ENCODE measurements at places on chromosomes 3 and 15.

DNA sequence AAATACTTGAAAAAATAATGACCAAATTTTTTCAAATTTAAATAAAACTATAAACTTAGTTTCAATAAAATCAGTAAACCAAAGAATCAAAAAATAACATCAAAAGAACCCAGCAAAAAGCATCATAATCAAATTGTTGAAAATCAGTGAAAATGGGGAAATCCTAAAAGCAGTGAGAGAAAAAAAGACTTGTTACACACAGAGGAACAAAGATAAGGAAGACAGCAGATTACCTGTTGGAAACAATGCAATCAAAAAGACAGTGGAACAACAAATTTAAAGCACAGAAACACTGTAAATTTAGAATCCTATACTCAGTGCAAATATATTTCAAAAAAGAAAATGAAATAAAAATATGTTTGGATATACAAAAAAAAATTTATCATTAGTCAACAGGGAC, 156.2 kb upstream of the LMCD1 start:
- DNase-seq = no peak

- peak; percentile 23 for DNase-seq
Measured at GRCh38 chr15:88274553-88275460, 18.3 kb upstream of the NTRK3 start.

- no peak for DNase-seq
Measured at GRCh38 chr3:148366743-148367410, 330.8 kb upstream of the AGTR1 start.

DNA sequence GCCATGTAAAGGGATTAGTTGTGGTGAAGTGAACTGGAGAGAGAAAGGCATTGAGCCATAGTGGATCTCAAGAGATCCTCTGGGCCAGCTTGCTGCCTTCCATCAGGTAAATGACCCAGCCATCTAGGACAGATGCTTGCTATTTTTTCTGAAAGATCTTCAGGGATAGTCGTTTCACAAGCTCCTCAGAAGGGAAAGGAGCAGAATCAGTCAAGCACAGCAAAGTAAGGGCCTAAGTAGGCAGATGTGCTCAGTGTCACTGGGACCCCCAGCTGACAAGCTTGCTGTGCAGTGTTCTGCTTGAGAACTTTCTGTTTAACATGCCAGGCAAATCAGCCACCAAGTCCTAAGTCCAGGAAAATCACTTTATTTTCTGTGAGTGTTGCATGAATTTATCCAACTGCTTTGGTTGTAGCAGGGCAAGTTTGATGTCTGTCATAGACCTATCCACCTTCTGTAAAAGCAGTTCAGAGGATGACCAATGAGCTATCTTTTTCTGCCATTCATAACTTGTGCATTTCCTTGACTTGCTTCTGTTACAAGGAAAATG, 319.8 kb downstream of the IL5RA start:
- DNase-seq = no peak

GRCh38 chr3:10629671-10630040, 124.3 kb upstream of the ATP2B2 start:
- DNase-seq = no peak

DNA sequence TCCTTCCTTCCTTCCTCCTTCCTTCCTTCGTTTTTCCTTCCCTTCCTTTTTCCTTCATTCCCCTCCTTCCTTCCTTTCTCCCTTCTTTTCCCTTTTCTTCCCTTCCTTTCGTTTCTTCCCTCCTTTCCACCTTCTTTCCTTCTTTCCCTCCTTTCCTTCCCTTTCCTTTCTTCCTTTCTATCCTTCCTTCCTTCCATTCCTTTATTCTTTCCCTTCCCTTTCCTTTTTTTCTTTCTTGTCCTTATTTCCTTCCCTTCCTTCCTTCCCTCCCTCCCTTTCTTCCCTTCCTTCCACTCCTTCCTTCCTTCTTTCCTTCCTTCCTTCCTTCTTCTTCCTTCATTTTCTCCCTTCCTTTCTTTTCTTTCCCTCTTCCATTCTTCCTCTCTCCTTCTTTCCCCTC, 394.6 kb downstream of the GABRB3 start:
- no peak for DNase-seq

DNA sequence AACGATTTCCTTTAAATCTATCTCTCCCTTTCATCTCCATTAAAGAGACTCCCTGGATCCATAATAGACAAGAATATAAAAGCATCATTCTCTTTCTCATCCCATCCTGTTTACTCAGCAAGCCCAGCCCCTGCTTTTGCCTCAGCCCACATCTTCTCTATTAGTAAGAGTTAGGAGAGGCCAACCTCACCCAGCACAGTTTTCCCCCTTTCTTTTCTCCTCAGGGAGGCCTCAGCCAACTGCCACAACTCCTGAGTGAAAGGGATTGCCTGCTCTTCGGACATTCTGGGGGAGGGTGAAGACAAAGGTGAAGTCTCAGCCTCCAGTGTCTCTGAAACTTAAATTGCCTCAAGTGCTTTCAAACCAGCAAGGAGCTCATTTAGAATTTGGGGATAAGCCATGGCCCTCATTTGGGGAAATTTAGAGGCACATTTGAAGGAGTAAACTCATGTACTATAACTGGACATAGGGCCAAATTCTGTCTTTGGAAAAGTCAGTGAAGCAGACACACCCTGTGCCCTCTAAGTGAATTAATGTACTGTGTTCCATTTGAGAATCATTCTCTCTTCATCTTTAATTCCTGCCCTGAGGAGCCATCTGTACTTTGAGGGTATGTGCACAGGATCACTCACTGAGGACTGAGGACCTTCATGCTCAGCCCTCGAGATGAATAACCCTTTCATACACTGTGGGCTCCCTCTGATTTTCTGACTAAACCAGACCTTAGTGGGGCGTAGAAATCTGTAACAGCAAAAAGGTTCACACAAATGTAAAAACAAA, 82.5 kb downstream of the SOX2 start:
- DNase-seq = no peak

DNA sequence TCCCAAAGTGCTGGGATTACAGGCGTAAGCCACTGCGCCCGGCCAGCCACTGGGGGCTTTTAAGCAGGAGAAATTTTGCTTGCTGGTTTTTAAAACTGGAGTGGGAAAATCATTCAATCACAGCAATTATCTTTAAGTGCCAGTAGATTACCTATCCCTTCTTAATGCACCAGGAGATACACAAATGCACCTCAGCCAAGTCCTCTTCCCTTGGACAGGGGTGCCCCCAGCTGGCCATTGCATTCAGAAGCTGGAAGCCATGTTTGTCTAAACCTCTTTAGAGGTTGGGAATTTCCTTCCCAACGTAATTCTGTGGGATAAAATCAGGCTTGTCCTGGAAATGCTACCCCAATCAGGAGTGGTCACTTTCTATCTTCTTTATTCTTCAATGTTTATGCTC, 26.6 kb downstream of the MIX23 start:
- peak; percentile 34 for DNase-seq

- DNase-seq = no peak
Measured at GRCh38 chr15:42141795-42142667, 14.4 kb downstream of the PLA2G4F start.

GRCh38 chr15:68852461-68852860, 31.8 kb upstream of the ANP32A start:
- DNase-seq = no peak

- DNase-seq = no peak
Measured at GRCh38 chr15:67366904-67367303, 112.3 kb downstream of the IQCH start.

- no peak for DNase-seq
Measured at GRCh38 chr15:63166219-63166618, 8.9 kb upstream of the RPS27L start.

GRCh38 chr3:23626442-23626841, 179.3 kb upstream of the UBE2E1 start:
- no peak for DNase-seq

DNA sequence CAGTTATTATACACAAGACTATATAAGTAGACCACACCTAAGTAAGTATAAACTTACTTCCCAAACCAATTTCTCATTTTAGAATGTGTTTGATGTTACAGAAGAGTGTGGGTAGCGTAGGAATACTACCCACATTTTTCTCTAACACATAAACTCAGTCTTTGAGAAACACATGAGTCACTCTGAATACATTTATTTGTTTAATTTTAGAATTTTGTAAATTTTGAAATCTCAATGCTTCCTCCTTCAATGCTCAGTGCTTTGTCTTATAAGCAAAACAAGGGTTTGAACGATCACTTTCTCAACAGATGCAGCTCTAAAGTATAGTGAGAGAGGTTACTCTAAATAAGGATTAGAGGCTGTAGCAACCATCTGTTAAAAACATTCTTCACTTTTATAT, 700.8 kb downstream of the SI start:
- no peak for DNase-seq

DNA sequence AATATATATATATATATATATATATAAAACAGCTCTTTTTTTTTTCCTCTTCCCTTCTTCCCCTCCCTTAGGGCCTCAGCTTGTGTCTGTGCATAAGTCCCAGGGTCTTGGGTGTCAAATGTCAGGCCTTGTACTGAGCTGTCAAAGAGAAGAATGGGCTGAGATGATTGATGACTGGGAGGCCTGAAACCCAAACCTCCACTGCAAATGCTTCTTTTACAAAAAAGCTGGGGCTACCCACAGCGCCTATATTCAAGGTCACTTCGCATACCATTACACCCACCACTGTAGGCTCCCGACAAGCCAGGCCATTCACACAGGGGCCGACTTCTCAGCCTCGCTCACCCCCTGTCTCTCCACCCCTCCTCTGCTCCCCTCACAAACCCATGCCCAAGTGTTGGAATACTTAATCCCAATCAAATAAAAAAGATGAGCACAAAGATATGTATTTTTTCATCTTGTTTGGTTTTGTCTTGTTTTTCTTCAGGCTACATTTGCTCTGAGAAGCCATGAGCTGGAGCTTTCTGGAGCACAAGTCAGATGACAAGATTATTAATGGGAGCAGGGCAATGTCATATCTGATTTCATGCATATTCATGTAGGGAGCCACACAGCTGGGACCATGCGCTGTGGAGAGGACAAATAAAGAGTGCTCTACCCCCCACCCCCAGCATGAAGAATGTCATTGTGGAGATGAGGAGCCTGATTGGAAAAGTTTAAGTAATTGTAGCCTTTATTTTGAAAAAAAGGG, 614.4 kb upstream of the NR2F2 start:
- no peak for DNase-seq

- DNase-seq = no peak
Measured at GRCh38 chr15:77816983-77817382, 184.3 kb upstream of the LINGO1 start.

DNA sequence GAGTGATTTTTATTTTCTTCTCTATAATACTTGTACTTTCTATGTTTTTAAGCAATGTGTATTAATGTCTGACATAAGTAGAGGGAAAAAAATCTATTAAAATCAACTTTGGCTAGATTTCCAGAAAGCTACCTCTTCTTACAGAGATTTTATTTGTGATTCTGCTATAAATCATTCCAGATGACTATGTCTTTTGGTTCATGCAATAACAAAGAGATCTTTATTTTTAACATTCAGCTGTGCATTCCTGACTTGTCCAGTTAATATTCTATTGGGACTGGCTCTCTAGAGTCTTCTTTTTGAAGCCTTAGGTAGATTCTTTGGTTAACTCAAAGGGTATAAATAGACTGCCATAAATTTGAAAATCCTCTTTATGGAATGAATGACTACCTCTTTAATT, 74.3 kb upstream of the ARPP21 start:
- DNase-seq = no peak

GRCh38 chr15:39786447-39787056, 3.9 kb upstream of the FSIP1 start:
- peak; percentile 22 for DNase-seq

- no peak for DNase-seq
Measured at GRCh38 chr15:99538261-99538660, 27.5 kb upstream of the MEF2A start.

GRCh38 chr3:126484662-126485061, 9.0 kb upstream of the ZXDC start:
- DNase-seq = no peak

DNA sequence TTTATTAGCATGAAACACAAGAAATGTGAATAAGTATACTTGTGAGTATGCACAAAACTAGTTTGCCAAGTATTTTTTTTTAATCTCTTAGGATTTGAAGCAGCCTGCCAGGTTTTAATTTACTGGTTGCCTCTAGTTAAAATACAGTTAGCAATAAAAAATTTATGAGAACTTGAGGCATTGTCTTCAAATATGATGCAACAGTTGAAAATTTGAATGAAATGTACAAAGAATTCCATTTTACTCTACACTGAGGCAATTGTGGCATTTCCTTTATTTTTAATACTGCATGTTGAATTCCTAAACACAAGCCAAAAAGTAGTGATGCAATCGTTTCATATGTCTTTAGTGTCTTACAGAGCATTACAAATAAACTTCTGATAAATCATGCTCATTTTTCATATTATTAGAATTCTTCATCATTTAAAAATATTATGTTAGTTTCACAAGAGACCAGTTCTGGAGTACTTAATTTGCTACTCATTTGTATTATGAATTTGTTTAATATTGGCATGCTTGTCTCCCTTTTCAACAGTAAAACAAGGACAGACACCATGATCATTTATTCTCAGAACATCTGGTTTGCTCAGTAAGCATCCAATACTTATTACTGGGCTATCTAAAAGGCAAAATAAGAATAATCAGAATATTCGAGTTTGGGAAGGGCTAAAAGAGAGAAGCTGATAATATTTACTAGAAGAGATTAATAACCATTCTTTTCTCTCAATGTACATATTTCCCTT, 124.8 kb upstream of the PTX3 start:
- DNase-seq = no peak

- no peak for DNase-seq
Measured at GRCh38 chr15:95085056-95085455, 853.7 kb downstream of the MCTP2 start.

GRCh38 chr3:61181874-61182273, 69.4 kb downstream of the FHIT start:
- DNase-seq = peak; percentile 76

DNA sequence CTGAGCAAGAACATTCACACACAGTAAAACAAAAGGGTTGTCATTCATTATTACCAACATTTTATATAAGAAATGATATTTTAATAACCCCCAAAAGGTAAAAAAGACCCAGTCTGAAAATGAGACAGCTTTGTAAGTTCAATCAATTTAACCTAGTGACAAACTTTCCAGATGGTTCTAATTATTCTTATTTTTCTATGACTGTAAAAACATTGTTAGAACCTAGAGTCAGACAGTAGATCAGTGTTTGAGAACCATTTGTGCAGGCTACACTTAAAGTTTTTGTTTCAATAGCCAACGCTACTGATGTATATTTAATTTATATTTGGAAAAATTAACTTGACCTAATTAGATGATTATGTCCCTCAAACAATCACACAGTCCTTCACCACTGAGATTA, 708.4 kb upstream of the CBLB start:
- no peak for DNase-seq

GRCh38 chr15:100093211-100094126, 248.3 kb downstream of the ADAMTS17 start:
- DNase-seq = no peak

DNA sequence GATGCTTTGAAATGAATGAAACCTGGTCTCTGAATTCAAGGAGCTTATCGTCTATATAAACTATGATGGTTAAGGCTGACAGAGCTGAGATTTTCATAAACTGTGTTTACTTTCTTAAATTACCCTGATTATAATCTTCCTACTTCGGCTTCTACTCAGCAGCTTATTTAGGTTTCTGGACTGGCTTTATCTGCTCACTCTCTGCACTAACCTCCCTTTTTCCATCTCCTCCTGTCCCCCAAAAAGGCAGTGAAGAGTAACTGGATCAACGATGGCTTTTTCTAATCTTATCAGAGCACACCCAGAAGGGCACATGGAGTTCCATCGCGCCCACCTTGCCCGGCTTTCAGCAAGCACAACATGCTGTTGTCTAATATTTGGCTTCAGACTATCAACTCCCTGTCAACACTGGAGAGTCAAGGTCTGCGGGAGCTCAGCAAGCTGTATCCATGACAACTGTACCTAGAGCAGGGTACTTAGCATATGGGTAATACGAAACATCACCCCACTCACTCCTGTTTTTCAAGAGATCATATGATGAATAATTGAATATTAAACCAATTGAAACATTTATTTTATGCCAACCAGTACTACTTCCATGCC, 417.3 kb downstream of the GABRB3 start:
- DNase-seq = no peak
